ENCODE measurements at places on chromosomes 12 and 14.

DNA sequence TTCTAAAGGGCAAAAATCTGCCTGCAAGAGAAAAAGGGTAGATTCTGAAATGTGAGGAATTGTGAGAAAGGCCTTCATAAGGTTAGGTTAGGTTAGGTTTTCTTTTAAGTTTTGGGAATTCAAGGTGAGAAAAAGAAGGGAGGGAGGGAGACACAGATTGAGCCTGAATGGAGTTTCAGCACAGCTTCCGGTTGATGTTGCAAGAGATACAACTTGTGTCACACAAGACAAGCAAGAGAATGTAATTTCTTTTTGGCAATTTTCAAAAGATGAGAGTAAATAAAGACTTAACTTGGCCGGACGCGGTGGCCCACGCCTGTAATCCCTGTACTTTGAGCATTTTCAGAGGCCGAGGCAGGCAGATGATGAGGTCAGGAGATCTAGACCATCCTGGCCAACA, 63.8 kb downstream of the CPSF2 start:
- no peak for DNase-seq

DNA sequence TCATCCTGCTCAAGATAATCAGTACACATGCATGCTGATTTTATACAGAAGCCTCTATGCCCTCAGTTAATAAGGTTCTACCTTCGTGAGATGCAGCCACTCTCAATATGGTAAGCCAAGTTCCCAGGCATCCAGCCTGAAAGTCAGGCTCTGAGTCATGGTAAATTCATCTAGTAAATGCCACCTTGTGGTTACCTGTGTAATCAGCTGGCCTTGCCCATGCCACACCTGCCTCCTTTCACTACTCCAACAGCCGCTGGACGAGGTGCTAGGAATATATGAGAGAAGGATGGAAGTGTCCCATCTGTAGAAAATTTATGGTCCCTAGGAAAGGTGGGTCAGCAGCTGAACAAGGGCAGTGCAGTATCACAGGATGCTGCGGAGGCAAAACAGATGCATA, 207.3 kb downstream of the SSPN start:
- DNase-seq: no peak

GRCh38 chr14:103241531-103241930, 92.5 kb upstream of the EIF5 start:
- no peak for DNase-seq

DNA sequence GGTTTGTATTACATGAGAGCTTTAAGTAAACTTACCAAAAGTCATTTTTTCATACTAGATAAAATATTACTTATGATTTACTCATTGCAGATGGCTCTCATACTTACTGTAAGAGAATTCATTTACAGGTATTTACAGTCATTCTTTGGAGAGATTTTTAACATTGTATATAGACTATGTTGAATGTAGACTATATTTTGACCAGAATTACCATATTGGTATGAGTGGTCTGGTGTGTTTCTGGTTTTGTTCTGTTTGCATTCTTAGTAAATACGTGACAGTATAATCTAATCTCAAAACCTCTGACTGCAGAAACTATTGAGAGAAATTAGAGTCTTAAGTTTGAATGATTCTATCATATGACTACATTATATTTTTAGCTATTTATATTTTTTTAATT, 91.1 kb downstream of the USP15 start:
- no peak for DNase-seq

DNA sequence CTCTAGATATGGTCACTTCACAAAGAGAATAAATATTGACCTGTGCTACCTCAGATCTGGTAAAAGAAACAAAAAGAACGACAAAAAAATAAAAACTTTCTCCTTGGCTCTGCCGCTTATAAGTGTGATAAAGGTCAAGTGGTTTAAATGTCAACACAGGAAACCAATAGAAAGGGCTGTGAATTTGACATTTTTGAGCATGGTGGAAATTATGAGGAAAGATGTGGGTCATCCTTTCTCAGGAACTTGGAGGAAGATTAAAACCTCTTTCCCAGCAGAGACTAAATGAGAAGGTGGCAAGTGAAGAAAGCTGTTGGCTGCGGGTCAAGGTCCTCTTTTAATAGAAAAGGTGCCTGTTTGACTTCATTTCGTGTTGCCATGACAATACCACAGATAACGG, 28.2 kb downstream of the TESPA1 start:
- no peak for DNase-seq

DNA sequence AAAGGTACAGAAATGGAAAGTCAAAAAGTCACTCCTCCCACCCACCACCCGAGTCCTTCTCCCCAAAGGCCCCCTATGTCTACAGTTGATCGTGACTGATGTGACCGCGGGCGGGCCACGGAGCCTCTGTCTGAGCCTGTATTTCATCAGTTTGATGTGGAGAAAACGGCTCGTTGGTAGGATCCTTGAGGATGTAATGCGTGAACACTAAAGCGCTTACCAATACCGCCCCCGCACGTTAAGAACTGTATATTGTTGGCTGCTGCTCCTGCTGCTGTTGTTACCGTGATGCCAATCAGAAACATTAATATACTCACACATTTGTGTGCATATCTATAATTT, 24.6 kb upstream of the UBC start:
- no peak for DNase-seq

- no peak for DNase-seq
These were observed 353.6 kb downstream of the TMTC2 start for GRCh38 chr12:83040339-83040738.

DNA sequence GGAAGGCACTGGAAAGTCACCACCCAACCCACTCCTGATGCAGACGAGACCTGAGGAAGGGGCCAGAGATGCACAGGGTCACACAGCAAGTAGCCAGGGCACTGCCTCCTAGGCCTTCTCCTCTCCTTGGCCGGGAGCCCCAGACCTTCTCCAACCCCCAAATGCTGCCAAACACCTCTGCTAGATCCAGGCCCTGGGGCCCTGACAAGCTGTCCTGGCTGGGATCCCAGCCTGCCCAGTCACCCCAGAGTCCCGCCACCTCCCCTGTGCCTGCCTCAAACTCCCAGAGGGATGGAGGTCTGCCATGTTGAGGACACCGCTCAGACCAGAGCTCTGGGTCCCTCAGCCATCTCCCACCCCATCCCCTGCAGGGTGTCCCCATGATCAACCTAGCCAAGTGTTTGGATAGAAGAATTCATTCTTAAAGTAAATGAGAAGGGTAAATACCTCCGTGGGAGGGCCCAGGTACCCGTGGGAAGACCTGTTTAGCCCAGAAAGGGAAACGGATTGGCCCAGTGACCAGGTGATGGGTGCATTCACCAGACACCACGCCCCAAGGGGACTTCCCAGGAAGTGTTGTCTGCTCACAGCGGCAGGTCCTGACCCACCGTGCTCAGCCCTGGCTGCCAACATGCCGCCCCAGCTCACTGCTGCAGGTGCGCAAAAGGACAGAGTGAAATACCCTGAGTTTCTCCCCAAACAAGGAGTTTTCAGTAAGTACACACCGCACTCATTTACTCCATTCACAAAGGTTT, 4.6 kb upstream of the DIO3 start:
- DNase-seq: no peak

- no peak for DNase-seq
These were observed 53.8 kb downstream of the TRPV4 start for GRCh38 chr12:109779382-109779781.
